ENCODE measurements at places on chromosomes 5 and 9.
A peak's percentile ranks its signal among the peaks of the same experiment; 100 is the strongest.

DNA sequence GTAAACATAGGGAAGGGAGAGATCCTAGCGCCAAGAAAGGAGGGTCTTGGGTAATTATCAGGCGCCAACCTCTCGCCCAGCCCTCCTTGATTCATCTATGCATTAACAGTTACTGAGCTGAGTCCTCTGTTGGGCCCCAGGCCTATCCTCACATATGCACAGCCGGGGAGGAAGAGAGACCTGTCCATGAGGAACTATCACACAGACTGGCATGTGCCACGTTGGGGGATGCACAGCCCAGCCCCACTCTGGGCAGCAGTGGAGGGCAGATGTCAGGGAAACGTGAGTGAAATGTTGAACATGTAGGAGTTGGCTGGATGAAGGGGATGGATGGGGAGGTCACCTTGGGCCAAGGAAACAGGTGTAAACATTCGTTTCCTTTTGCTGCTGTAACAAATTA is 18.8 kb upstream of the ENHO start:
- DNase-seq, result no peak

DNA sequence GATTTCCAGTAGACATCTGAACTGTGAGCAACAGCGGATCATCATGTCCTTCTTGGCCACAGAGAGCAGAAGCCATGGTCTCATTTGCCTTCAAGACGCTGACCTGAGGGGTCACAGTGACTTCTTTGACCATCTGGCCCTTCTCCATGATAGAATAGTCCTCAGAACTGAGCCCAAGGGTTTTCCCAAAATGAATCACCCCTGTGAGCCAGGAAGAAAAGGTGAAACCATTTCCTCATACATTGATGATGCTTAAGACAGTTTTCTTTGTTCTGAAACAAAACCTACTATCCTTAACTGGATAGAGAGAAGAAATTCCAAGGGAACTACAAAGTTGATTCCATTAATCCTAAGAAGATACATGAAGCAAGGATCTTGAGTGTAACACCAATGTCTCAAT is 503.9 kb downstream of the CTNND2 start:
- DNase-seq, result no peak

GRCh38 chr9:135334953-135335460 is 144.6 kb upstream of the PPP1R26 start:
- DNase-seq, result no peak

GRCh38 chr5:54738118-54738972 is 220.8 kb downstream of the SNX18 start:
- peak; percentile 90 for DNase-seq

GRCh38 chr9:88076286-88077070 is 61.8 kb downstream of the SPATA31C2 start:
- DNase-seq, result peak; percentile 60

- DNase-seq, result no peak
These were observed 39.5 kb downstream of the PLPP1 start for GRCh38 chr5:55495216-55495615.
